Stimulated activated CD8-positive, alpha-beta memory T cell treated with anti-CD3 and anti-CD28 coated beads, Interleukin-7, amount 100 ng/mL, for 1 hour (primary cell): ENCODE measurements at places on chromosomes 6 and 20.

- DNase-seq = no peak
These were observed 556.5 kb downstream of the DHX35 start for GRCh38 chr20:39518654-39519053.

DNA sequence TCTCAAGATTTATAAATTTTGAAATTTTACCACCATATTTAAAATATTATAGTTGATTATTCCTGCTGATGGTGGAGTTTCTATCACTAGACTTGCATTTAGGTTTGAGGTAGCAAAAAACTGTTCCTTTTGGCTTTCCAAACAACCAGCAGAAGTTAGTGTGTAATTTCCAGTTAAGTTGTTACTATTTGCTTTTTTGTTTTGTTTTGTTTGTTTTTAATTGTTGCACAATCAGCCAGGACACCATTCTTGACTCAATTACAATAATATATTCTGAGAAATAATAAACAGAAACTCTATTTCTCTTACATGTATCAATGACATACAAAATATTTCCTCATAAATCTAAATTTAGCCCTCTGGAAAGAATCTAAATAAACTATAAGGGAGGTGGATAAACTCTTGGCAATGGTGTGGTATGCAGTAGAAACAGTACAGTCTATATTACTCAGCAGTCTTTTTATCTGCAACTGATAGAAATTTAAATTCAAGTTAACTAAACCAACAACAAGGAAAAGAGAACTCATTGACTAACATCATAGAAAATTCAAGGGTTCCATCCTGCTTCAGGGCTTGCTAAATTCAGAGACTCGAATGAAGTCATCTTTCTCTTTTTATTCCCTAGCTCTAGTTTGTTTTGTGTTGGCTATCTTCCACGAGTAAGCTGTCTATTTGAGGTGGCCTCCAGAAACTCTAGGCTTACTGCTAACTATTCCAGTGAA lies 19.4 kb upstream of the COL19A1 start:
- DNase-seq = no peak

GRCh38 chr20:55977690-55978459 lies 27.4 kb downstream of the CBLN4 start:
- no peak for DNase-seq

GRCh38 chr6:149046822-149047246 lies 270.7 kb upstream of the TAB2 start:
- DNase-seq = no peak

- DNase-seq = peak; percentile 75
These were observed 119.1 kb downstream of the DHX35 start for GRCh38 chr20:39081255-39081654.

DNA sequence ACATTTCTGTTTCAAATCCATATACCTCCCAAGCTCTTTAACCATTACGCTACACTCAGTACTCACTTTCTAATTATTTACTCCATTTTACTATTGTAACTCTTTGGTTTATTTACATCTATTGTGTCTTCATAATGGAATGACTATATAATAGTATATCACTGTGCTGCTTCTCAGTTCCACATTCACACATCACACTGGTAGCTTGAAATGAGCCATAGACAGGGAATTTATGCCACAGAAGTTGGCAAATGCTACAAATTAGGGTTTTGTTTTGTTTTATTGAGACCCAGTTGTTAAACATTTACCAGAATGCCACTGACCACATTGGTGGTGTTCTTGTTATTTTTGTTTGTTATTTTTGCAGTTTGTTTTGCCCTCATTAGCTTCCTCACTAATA lies 213.9 kb downstream of the KCNQ5 start:
- no peak for DNase-seq

GRCh38 chr6:125784365-125784764 lies 6.4 kb upstream of the NCOA7 start:
- no peak for DNase-seq

DNA sequence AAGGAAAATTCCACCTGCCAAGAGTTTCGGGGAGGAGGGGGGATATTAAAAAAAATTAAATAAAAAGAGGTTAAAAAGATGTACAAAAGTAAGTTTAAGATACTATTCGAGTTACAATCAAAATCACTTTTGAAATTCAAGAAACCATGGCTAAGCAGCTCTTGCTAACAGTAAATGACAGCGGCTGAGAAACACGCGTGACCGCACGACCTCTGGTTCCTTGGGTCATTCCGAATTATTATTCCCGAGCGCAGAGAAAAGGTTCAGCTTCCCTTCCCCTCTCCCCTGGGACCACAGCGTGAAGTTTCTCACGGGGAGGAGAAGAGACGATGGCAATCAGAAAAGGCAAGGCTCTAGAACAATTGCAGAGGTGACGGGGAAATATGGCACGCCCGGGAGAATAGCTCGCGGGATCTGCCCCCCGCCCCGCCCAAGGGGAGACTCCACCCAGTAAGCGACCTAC lies 496 bp downstream of the TMEM242 start:
- DNase-seq = no peak

- no peak for DNase-seq
These were observed 260.6 kb downstream of the PRL start for GRCh38 chr6:22036275-22036674.

- no peak for DNase-seq
These were observed 880.8 kb upstream of the SLC35B3 start for GRCh38 chr6:9315966-9316650.

DNA sequence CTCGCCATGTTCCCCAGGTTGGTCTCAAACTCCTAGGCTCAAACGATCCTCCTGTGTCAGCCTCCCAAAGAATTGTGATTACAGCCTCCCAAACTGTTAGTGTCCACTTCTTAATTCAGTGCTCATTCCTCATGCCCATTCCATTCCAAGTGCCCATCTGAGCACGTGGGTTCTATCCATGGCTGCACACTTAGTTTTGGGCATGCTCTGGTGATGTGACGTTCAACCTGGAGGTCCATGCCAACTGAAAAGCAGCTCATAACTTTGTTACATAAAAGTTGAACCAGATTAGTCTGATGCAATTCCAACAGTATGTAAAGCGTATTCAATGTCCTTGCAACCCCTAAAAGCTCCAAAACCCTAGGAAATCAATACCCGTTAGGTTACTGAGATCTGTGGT lies 11.5 kb downstream of the SNX9 start:
- no peak for DNase-seq

GRCh38 chr6:45422503-45423110 lies 44.9 kb upstream of the SUPT3H start:
- no peak for DNase-seq

DNA sequence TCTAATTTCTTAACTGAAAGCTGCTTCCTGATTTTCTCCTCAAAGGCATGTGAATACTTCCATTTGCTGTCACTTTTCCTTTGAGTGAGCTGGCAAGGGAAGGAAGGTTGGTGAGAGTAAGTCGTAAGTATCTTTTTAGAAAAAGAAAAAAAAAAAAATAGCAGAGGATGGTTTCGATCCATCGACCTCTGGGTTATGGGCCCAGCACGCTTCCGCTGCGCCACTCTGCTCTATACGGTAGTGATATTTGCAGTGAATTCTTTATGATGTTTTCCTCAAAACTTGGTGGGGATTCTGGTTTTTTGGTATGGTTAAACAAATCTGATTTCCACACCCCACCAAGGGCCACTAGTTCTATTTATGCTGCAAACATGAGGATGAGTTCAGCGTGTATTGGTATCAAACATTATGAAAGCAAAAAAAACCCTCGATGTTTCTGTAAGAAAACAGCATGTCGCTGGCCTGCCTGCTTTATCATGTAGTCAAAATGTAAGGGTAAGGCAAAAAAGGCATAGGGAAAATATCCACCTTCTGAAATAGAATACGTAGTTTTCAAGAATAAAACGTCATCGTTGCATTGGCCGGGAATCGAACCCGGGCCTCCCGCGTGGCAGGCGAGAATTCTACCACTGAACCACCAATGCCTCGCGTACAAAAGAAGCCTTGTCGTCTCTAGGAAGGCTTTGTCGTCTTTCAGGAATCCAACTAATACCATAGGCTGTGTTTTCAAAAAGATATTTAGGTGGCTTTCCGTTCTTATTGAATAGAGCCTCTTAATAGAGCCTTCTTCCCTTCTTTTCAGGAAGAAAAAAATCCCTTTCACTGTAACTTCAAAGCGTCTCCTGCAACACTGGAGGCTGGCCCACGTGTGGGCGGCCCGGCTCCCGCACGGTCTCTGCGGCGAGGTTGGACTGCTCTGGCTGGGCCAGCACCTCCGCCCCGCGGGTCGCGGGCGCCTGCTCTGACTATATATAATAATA lies 9.6 kb downstream of the OR2B2 start:
- DNase-seq = peak; percentile 83

GRCh38 chr6:19851241-19852089 lies 14.3 kb downstream of the ID4 start:
- DNase-seq = no peak

DNA sequence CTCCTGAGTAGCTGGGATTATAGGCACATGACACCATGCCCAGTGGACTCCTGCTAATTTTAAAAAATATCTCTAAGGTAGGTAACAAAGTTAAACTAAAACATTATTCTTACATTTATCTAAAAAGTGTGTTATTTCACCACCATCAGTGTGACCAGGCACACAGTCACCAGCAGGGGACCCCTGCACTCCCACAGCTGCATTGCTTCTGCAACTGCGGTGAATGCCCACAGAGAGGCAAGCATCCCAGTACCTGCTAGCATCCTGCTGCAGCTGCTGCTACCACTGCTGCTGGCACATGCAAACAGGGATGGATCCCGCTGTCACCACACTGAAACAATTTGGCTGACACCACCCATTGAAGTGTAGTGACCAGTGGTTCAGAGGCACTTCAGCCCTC lies 21.9 kb upstream of the EPB41L2 start:
- no peak for DNase-seq

DNA sequence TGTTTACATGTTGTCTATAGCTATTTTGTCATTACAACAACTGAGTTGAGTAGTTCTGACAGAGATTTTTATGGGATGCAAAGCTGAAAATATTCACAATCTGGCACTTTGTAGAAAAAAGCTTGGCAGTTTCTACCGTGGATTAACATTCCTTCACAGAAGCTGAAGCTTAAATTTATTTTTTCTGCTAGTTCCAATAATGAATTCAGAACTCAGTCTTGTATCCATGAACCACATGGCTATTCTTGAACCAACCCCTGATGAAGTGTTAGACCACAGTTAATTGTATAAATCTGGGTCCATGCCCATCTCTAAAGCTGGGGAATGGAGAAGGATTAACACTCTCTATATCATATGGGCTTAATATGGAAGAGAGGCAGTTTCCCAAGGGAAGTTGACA lies 743.8 kb upstream of the FLRT3 start:
- DNase-seq = no peak

- no peak for DNase-seq
These were observed 155.4 kb upstream of the PLCB4 start for GRCh38 chr20:8913456-8913855.

GRCh38 chr20:63327231-63327745 lies 33.9 kb downstream of the CHRNA4 start:
- no peak for DNase-seq

- no peak for DNase-seq
These were observed 15.1 kb downstream of the RMND1 start for GRCh38 chr6:151436802-151437201.

DNA sequence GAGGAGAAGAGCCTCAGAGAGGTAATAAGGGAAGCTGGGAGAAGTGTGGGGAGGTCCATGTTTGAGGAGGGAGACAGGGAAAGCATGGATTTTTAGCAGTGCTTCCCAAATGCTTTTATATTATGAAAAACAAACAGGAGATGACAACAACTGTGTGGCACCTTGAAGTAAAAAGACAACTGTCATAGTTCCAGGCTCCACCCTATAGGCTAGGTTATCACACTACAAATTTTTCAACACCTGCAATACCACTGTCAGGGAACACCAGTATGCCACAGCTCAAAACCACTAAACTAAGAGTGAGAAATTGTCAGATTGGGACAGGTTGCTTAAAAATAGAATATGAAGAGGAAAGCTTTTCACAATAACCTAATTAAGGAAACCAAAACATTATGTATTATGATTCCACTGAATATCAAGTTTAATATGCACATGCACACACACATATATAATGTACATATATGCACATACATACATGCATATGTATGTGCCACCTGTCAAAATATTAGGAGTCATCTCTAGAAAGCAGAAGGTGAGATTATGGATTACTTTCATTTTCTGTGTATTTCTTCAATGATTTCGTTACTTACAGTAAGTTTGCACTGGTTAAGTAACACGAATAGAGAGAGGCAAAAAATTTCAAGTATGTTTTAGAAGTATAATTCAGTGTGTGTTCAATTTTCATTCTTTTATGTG lies 261.2 kb downstream of the PTPRK start:
- no peak for DNase-seq

DNA sequence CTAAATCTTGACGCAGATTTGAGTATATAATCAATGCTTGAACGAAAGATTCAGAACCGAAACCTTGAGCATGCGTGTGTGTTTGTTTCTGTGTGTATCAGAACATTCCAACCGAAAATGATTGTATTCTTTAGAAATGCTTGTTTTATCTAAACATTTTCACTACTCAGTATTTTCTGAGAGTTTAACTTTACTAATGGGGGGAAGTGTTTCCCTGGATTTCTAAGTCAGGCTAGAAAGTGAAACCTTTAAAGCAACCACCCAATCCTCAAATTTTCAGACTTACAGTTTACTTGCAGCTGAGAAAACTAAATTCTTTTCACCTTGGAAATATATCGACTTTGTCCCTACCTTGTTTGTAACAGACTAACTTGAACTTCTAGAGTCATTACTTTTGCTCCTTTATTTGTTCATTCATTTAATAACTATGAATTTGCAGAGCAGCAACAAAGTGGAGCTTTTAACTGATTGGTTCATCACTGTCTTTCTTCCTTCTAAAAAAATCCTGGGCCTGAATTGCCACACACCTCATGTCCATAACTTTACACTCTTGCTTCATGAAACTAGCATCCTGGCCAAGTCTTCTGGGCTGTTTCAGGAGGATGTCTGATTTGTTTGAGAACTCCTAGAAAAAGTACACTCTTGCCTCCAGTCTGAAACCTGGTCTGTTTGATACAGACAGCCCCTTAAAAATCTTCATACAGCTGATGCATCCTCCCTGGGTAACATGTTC lies 77.8 kb upstream of the XRN2 start:
- DNase-seq = no peak

DNA sequence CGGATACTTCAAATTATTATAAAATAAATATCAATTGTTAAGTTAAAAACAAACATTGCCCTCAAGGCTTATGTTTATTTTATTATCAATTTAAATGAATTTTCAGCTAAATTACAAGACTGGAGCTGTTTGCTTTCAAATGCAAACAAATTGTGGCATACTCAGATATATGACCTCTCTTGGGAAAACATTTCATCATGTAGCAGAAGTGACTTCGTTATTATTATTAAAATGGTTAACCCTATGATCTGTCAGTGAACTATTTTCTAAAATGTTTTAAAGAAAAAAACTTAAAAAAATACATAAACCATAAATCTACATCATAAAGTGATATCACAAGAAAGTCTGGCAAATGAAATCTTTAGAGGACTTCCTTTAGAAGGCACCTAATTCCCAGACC lies 72.5 kb downstream of the MAN1A1 start:
- no peak for DNase-seq

GRCh38 chr20:6689339-6689973 lies 78.0 kb upstream of the BMP2 start:
- no peak for DNase-seq

- no peak for DNase-seq
These were observed 27.1 kb downstream of the BANF2 start for GRCh38 chr20:17726902-17727301.

GRCh38 chr6:1424306-1424927 lies 35.0 kb downstream of the FOXF2 start:
- DNase-seq = no peak

- DNase-seq = no peak
These were observed 224.8 kb downstream of the GJA1 start for GRCh38 chr6:121660277-121660676.

- no peak for DNase-seq
These were observed 45.2 kb downstream of the MUC22 start for GRCh38 chr6:31055441-31055840.

- DNase-seq = no peak
These were observed 16.8 kb downstream of the IL17F start for GRCh38 chr6:52227495-52227894.
